ENCODE measurements at places on chromosomes 5 and 9.

DNA sequence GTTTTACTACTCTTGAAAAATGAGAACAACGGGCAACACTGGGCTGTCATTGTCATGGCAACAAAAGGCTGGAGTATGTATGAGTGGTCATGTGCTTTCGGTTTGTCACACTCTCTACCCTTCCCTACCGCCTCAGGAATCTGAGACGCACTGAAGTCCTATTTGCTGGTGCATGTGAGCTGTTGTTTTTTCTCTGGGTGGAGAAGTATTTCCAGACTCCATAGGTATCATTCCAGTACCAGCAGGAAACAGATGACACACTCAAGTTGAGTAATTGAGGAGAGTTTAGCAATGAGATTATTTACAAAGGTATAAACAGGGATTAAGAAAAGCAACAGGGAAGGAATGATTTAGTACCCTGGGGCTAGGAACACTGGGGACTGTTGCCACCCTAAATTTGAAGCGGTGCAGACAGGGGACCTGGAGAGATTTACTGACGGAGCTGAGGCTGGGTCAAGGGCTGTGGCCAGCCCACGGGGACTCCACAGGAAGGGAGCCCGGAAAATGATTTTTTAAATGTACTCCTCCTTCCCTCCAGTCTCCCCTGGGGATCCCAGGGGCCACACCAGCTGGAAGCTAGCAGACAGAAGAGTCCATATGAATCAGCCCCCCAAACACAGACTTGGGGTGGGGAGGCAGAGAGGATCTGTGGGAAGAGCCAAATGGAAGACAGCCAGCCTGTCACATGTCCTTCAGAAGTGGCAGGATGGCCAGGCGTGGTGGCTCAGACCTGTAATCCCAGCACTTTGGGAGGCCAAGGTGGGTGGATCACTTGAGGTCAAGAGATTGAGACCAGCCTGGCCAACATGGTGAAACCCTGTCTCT is 13.2 kb upstream of the ZBTB43 start:
- no peak for DNase-seq

DNA sequence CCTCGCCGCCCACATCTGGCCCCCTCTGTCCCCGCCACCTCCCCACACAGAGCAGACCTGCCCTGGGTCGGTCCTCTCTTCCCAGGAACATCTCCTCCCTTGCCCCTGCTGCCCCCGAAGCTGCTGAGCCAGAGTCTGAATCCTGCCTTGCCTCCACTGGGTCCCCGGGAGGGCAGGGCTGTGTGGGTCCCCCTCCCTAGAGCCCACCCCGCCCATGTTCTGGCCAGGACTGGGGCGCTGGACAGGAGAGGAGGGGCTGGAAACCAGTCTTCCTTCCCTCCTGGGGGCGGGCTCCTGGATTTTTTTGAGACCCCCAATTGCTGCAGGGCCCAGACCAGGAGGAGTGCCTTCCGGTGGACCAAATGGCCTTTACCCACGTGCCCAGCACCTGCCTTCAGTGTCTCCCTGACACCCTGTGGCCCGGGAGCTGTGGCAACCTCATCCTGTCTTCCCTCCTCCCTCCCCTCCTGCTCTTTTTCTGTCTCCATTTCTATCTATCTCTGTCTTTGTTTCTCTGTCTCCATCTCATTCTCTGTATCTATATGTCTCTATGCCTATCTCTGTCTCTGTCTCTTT is 12.1 kb downstream of the MRPL36 start:
- no peak for DNase-seq

GRCh38 chr9:91933556-91934352 is 16.3 kb downstream of the ROR2 start:
- no peak for DNase-seq

- DNase-seq = no peak
Measured at GRCh38 chr5:120532835-120533234, 68.7 kb downstream of the PRR16 start.

DNA sequence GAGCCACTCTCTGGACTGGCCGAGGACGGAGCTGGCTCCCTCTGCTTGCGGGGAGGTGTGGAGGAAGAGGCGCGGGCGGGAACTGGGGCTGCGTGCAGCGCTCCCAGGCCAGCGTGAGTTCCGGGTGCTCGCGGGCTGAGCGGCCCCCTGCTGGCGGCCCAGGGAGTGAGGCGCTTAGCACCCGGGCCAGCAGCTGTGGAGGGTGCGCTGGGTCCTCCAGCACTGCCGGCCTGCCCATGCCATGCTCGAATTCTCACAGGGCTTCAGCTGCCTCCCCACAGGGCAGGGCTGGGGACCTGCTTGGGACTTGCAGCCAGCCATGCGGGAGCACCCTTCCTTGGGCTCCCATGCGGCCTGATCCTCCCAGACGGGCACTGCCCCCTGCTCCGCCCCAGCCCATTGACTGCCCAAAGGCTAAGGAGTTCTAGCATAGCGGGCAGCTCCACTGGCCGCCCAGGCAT is 416.9 kb downstream of the MRPS30 start:
- no peak for DNase-seq

GRCh38 chr5:147040856-147041255 is 162.3 kb upstream of the PPP2R2B start:
- DNase-seq = no peak

DNA sequence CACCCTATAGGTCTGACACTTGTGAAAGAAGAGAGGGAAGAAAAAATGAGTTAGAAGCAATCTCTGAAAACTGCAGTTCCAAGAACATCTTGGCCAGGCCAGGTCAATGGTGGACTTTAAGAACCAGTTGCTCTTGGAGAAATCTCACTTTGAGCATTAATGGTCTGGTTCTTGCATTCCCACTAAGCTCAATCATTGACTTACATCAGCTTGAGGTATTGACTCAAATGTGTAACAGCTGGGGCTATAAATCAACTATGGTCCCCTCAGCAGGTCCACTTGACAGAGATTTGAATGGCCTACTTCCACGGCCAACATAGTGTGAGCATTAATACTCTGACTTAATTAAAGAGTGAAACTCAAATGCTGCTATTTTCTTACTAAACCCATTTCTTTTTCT is 357.8 kb upstream of the RGMB start:
- no peak for DNase-seq

DNA sequence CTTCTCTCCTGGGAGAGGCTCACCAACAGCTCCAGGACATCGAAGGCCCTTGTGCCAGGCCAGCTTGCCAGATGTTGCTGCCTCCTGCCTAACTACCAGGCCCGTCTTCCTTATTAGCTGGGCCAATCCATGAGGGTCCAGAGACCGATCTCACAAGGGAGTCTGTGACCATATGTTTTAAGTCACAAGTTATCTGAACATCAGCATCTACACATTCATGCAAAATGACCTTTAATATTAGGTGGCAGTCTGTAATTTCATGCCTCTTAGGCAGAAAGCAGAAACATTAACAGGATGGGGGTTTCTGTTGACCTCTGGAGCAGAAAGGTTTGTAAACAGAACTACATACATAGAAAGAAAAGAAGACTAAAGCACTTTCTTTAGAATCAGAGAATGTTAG is 75.1 kb upstream of the SLC25A51 start:
- no peak for DNase-seq

DNA sequence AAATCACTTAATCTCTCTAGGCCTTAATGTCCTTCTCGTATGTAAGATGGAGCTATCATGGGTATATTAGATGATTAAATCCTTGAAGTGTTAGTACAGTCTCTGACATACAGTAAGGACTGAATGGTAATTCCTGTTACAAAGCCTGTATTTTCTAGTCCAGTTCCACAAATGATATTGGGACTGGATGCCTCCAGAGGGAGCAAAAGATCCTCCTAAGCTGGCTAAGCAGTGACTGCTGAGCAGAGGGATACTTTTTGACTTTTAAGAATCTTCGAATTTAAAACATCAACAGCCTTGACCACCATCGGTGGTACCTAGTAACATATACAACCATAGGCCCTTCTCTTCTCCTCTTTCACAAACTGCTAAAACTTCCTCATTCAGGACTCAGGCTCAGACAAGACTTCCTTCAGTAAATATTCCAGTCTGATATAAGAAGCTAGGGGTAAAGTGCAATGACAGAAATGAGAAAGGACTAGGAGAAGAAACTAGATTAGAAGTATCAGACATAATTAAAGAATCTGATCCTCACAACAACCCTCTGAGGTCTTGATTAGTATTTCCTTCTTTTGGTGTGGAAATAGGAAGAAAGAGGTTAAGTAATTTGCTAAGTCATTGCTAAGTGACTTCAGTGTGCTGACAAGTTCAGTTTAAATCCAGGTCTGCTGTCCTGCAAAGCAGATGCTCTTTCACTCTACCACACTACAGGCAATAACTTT is 13.9 kb downstream of the PTAR1 start:
- no peak for DNase-seq

GRCh38 chr5:107806271-107806670 is 135.5 kb upstream of the EFNA5 start:
- no peak for DNase-seq

- DNase-seq = no peak
Measured at GRCh38 chr9:71734950-71735349, 33.4 kb downstream of the CEMIP2 start.

GRCh38 chr5:717143-717542 is 24.0 kb upstream of the TPPP start:
- DNase-seq = no peak

Measured in GM10248 (cell line).